ENCODE measurements at places on chromosomes 11 and 22. TPM values are rescaled to one million over a fixed set of nuclear protein-coding genes. Genes with fewer than 3 reads are reported as not detected.

TRIM51 gene
- not detected for total RNA-seq

DNA sequence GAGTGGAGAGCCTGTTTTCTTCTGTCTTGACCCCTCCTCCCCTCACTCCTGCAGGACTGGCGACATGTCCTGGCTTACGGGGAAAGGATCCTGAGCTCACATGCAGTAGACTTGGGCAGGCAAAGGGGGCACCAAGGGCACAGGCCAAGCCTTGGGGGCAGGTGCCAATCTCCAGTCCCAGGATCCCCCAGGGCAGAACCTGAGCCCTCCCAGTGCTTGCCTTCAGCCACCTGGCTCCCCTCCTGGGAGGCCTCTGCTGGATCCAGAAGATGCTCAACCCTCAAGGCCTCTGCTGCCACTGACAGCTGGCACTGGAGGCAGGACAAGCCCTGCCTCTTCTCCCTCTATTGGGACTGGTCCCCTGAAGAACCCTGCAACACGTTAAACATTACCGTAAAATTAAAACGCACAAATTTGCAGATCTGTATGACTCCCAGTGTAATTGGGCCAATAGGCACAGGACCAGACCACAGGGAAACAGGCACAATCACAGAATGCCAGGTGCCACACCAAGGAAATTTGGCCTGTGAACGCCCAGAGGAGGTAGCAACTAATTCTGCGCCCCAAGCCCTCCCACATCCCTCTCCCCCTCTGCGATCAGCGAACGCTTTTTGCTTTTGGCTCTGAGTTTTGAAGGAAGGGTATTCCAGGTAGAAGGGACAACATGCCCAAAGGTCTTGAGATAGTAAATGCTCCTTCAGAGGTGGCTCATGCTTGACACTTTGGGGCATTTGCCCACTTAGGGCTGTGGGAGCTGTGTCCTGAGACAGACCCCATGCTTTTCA lies 967 bp upstream of the LZTR1 start:
- DNase-seq: no peak

DNA sequence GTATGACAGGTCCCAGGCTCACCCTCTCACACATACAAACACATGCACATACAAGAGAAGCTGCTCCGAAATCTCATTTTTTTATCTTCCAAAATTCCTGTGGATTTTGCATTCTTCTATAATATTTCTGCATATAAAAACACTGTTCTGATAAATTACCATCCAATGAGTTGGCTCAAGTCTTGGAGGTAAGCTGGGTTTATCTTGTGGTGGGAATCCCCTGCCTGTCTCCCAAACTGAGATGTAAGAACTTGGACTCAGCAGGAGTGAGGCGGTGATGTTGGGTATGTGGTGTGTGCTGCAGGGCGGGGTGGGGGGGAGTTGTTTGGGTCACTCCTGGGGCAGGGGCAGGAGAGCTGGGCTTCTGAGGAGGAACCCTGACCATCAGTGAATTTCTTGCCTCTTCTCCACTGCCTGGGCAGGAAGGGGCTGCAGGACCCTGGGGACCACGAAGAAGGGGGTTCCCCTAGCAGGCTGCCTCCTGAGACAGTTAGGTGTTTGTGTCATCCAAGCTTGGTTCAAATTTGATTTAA lies 6.8 kb upstream of the P2RY6 start:
- DNase-seq: peak; percentile 55

DNA sequence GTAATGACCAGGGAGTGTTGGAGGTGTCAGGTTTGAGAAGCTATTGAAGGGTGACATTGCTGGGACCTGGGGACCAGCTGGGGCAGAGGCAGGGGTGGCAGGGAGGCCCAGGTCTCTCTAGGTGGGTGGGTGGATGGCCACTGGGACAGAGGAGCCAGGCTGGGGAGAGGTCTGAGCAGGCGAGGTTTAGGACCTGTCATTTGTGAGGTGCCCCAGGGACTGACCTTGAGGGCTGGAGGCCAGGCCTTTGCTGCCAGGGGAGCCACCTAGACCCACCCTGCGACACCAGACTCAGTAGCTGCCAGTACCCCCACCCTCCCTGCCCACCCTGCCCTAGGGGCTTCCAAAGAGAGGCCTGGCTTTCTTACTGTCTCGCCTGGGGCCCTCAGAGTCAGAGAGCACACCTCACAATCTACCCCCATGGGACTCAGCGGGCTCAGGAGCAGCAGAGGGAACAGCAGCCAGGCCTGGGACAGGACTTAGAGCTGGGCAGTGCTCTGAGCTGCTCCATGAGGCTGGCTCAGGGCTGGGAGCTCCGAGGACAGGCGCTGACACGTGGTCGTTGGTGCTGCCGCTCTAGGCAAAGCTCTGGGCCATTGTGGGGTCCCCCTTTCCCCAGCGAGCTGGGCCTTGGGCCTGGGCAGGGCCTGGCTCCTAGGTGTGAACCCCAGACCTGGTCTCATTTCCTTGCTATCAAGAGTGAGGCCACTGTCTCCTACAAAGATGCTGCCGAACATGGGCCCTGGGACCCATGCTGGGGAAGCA lies 28.6 kb upstream of the PPARA start:
- DNase-seq: no peak

- peak; percentile 37 for DNase-seq
Observed at GRCh38 chr11:117117681-117118080, 19.5 kb upstream of the SIK3 start.
